ENCODE measurements at places on chromosomes 4 and X.

DNA sequence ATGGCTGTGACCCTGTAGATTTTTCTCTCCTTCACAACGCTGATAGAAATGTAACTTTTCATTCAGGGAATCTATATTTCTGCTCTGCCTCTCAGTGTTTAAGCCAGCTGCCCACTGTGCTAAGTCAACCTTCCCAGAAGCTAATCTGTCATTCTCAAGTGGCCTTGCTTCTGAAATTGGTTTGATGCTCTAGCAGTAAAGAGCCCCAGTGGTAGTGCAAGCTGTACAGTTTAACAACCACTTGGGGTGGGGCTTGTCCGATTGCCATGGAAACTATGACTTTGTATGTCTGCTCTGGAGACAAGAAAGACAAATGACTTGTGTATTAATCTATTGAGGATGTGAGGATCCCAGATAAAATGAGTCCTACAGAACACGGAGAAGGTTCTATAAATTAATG lies 620.9 kb upstream of the GALNT7 start:
- no peak for DNase-seq

- no peak for DNase-seq
These were observed 7.1 kb upstream of the ELF2 start for GRCh38 chr4:139184129-139184528.

DNA sequence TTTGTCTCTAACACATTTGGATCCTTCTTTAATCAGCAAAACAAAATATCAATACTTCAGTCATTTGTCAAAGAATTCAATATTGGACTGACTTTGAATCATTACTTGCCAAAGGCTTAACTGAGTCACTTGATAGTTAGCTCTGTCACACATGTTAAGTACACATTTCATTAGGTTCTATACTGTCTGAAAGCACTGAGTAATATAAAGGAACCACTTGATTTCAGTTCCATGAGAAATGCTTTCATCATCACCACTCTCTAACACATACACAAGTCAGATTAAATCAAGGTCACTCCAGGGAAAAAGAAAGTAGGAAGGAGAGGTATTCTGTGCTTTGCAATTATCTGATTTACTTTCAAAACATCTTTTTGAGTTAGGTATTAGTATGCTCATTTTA lies 1233.1 kb downstream of the C4orf33 start:
- DNase-seq: no peak

DNA sequence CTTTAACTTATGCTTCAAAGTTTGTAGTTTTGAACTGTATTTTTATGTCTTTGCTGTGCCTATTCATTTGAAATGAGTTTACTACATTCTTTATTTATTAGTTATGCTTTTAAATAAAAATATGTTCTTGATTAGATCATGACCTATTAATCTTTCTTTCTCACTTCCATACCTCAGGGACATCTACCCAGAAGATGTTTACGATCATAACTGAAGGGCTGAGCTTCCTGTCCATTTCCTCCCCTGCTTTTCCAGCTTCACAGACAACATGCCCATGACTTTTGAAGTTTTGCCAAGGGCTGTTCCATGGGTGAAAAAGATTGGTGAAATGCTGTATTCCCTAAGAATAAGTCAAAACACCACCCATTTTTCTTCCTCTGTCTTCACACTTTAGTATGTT lies 99.7 kb upstream of the DDIT4L start:
- DNase-seq: peak; percentile 22

DNA sequence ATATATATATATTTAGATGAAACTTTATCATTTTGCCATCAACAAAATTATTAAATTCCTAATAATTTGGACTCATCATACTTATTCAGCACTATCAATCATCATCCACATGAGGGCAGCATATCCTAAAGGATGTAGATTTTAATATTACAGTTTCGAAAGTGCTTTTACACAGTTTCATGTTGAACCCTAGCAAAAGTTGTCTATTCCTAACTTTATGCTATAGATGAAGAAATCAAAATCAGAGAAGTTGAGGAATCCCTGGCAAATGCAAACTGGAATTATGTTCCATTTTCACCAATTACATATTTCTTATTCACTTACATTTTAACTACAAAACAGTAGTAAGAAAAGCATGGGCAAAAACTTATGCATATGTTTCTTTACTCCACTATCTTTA lies 36.6 kb upstream of the UGT2A1 start:
- peak; percentile 45 for DNase-seq

GRCh38 chr4:173448608-173449379 lies 49.9 kb upstream of the SCRG1 start:
- DNase-seq: no peak

GRCh38 chr4:139900964-139901376 lies 235.4 kb downstream of the MGST2 start:
- DNase-seq: no peak

DNA sequence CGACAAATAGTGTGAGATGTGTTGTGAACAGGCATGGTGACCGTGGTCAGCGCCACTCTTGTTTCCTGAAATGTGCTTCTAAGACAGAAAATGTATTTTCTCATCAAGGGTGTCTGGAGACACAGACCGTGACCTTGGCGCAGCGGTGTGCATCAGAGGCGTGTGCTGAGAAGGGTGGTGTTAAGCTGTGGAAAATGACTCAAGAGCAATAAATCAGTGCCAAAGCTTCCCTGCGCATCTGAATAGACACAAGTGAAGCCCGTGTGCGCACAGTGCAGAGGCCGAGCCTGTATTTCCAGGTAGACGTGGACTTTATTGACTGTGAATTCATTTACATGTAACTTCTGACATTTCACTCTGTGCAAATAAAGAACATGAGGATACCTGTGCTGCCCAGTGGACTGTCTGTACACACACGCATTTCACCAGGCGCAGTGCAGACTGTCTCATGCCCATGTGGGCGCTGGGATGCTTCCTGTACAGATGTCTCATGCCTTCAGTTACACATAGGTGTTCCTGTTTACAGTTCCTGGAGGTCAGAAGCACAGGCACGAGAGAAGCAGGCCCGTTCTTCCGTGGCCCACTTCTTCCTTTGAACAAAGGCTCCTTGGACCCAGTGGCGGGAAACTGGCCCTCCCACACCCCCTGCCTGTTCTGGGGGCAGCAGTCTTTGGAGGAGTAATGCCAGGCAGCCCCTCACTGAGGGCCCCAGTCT lies 31.9 kb downstream of the NSG1 start:
- DNase-seq: no peak

Data from SK-N-MC (cell line).